ENCODE measurements at places on chromosomes 6 and 20.

GRCh38 chr20:46894579-46894958 is at the start of gene EYA2:
Gene EYA2 (plus strand): TSS chr20:46894843. CDS start chr20:46990011, 95,168 bp downstream.
- DNase-seq, result no peak

- no peak for DNase-seq
These were observed 4.8 kb upstream of the DUSP22 start for GRCh38 chr6:287489-287860.

GRCh38 chr6:121520337-121521163 is 85.1 kb downstream of the GJA1 start:
- DNase-seq, result no peak

GRCh38 chr20:60687213-60687612 is 564.8 kb upstream of the CDH4 start:
- no peak for DNase-seq

- DNase-seq, result no peak
These were observed 131.7 kb downstream of the PLCB4 start for GRCh38 chr20:9200620-9201019.

- no peak for DNase-seq
These were observed 401.9 kb downstream of the THBS2 start for GRCh38 chr6:168851460-168852375.
